ENCODE measurements at places on chromosomes 5 and 9.

DNA sequence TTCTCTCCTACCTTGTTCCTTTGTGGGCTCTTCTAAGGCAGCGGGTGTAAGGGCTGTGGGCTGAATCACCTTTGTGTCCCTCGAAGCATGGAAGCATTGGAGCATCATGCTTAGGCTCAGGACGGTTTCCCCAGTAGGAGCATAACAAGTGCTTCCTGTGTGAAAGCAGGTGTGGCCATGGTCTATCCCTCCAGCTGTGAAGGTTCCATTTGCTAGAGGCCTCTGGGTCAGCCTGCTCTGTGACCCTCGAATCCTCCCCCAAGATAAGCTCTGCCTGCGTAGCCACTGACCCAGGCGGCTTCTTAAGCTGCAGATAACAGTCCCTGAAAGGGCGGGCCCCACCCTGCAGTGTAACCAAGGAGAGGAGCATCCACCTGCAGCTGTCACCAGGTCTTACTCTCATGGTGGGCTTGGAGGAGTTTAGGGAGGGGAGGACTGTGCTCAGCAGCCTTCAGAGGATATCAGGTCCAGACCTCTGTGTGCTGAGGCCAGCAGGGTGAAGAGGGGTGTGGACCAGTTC lies 8.4 kb upstream of the NDST1 start:
- peak; percentile 80 for DNase-seq

- no peak for DNase-seq
These were observed 289.8 kb downstream of the SPOCK1 start for GRCh38 chr5:137209232-137209809.

GRCh38 chr5:122014236-122014935 lies 52.6 kb downstream of the SRFBP1 start:
- DNase-seq: no peak

GRCh38 chr9:18666986-18667772 lies 193.2 kb downstream of the ADAMTSL1 start:
- no peak for DNase-seq

DNA sequence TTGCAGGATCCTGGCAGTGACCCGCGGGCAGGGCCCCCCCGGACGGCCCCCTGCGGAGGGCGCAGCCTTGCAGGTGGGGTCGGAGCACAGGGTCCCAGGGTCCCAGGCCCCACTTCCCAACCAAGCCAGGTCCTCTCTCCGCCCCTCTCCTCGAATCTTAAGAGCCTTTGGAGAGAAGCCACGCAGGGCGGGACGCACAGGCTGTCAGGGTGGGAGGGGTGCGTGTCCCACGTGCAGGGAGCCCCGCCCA lies 18.4 kb upstream of the EGFL7 start:
- peak; percentile 89 for DNase-seq

GRCh38 chr5:34685485-34686165 lies 29.5 kb downstream of the RAI14 start:
- DNase-seq: no peak

GRCh38 chr5:35762368-35762767 lies 94.3 kb upstream of the IL7R start:
- no peak for DNase-seq

DNA sequence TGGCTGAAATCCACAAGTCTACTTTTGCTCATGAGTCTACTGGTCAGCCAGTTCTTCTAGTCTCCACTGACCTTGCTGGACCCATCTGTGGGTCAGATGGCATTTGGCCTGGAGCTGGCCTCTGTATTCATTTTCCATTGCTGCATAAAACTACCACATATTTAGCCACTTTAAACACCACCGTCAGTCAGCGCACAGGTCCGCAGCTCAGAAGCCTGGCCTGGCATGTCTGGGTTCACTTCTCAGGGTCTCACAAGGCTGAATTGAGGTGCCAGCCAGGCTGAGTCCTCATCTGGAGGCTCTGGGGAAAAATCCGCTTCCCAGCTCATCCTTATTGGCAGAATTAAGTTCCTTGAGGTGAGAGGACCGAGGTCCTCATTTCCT lies 54.7 kb downstream of the BARX1 start:
- DNase-seq: no peak

- DNase-seq: no peak
These were observed 104.2 kb upstream of the MVB12B start for GRCh38 chr9:126222363-126222834.

DNA sequence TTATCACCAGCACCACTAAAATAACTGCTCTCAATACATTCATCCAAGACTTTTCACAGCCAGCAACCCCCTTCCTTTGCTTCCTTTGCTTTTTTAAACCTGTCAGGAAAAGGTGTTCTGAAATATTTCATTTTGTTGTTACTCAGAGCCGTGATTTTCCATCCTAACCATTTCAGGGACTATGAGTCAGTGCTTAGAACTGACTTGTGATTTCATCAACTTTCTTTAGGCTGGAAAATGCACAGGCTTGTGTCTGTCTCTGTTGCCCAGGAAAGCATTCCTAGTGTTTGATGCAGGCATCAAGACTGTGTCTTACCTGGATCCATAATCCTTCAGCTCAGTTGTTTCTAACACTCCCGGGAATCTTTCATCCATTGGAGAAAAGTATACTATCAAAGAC lies 805.6 kb downstream of the BRINP1 start:
- no peak for DNase-seq

DNA sequence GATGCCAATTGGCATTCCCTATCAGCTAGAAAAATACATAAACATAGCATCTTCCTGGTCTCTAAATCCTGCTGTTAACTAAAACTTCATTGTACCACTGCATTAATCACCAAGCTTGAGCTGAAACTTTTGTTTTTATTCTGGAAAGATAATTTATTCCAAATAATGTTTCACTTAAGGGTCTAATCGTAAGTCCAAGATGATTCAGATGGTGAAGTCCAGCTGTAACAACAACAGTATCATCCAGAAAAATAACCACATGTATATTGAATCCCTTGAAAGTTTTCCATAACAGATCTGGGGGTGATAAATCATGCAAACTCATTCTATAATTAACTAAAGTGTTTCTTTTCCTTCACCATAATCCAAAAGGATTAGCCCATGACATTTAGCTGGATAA lies 23.9 kb downstream of the RORB start:
- DNase-seq: no peak

- DNase-seq: no peak
These were observed 119.9 kb downstream of the CEMIP2 start for GRCh38 chr9:71648453-71648852.

GRCh38 chr5:153233933-153234332 lies 256.5 kb upstream of the GRIA1 start:
- no peak for DNase-seq

GRCh38 chr5:88660264-88660946 lies 222.6 kb downstream of the MEF2C start:
- peak; percentile 36 for DNase-seq

DNA sequence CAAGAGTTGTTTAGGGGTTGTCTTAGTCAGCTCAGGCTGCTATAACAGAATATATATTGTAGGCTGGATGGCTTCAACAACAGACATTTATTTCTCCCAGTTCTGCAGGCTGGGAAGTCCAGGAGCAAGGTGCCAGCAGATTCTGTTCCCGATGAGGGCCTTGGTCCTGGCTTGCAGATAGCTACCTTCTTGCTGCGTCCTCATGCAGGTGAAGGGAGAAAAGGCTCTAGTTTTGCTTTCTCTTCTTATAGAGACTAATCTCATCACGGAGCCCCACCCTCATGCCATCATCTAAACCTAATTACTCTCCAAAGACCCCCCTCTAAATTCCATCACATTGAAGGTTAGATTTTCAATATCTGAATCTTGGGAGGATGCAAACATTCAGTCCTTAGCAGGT lies 246.0 kb upstream of the ANKRD55 start:
- DNase-seq: no peak

DNA sequence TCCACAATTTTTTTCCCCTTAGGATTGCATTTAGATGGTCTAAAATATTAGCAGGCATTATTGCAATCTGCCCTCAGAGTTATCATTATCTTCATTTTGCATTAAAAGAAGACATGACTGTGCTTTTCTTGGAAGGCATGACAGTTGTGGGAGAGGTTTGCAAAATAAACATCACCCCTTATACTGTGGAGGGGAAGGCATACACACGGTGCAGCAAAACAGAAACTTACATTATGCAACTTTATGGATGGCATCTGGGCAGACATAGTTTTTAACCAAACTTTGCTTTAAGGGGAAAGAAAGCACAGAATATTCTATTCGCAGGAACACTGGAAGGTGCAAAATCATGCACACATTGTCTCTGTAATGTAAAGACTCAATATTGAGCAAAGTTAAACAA lies 505.8 kb upstream of the ADAMTS16 start:
- DNase-seq: no peak

GRCh38 chr5:31823472-31823871 lies 184.5 kb downstream of the PDZD2 start:
- no peak for DNase-seq

GRCh38 chr5:158236511-158237335 lies 377.8 kb upstream of the CLINT1 start:
- DNase-seq: no peak

DNA sequence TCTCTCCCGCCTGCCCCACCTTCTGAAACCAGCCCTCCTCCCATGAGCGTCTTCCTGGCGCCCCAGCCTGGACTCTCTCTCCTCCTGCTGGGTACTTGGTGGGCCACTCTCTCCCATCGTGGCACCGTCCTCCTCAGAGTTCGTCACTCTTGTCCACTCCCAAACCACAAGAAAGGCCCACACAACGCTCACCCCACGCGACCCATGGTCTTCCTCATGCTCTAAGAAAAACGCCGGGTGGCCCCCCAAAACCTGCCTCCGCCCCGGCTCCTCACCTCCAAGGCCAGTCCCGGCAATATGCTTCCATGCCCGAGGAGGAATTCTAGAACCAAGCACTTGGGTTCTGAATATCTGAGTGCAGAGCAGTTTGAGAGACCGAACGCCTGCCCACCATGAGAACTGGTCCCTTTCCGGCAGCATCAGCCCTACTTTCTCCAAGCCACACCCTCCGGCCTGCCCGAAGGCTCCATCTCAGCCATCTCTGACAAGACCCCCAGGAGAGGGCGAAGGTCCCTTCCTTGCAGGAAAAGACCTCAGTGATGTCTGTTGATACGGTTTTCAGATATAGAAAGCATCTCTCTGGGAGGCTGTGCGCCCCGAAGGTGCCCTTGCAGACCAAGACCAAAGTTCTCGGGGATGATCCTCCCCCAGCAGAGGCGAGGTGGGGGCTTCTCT lies 15.0 kb downstream of the SLC6A3 start:
- no peak for DNase-seq

DNA sequence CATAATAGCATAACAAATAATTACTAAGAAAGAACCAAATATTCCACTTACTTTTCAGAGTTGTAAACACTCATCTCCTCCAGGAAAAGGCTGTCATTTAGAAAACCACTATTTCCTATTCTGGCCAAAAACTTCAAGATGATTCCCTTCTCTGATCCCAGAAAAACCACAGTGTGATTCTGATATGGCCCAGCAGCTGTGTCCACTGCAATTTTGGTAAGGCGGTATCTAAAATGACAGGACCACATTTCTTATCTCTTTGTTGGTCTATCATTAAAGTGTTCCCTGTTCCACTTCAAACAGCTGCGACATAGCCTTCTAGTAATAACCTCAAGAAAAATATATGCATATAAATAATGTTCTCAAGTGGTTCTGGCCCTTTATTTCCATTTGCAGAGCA lies 96.1 kb downstream of the SEMA6A start:
- no peak for DNase-seq

- DNase-seq: no peak
These were observed 36.3 kb upstream of the CTXN3 start for GRCh38 chr5:127612441-127613141.

DNA sequence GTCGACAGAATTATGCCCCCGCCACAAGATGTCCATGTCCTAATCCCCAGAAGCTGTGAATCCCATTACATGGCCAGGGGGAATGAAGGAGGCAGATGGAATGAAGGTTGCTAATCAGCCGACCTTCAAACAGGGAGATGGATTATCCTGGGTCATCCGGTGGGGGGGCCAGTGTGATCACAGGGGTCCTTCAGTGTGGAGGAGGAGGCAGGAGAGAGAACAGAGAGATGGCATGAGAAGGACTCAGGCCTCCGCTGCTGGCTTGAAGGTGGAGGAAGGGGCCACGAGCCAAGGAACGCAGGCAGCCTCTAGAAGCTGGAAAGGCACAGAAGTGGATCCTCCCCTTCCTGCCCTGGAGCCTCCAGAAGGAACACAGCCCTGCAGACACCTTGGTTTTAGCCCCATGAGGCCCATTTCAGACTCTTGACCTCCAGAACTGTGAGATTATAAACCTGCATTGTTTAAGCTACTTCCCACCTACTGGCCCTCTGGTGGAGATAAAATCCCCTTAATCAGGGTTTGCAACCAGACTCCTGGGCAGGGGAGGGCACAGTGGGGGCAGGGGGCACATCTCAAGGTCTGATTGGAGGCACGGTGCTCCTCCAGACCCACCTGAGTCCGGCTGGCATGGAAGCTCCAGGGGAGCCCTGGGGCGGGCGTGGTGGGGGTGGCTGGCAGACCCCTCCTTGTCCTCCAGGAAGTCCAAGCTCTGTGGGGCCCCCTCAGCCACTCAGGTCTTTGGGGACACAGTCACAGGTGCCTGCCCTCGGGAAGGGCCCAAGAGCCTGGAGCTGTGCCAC lies 13.8 kb downstream of the PTGES2 start:
- DNase-seq: no peak

DNA sequence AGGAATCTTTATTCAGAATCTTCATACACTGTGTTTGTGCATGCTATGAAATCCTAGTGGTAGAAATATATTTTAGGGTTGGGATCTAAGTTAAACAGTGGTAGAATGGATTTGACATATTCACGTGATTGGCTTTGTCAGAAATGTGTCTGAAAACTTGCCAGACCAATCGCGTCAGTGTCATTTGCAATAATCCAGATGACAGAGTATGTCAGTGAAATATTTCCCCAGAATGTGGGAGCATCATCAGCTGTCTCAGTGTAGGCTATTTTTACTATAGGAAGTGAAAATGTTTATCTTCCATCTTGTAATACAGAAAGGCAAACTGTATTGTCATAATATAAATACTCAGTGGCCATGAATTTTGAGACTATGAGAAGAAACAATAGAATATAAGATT lies 220.6 kb upstream of the EDIL3 start:
- DNase-seq: no peak

DNA sequence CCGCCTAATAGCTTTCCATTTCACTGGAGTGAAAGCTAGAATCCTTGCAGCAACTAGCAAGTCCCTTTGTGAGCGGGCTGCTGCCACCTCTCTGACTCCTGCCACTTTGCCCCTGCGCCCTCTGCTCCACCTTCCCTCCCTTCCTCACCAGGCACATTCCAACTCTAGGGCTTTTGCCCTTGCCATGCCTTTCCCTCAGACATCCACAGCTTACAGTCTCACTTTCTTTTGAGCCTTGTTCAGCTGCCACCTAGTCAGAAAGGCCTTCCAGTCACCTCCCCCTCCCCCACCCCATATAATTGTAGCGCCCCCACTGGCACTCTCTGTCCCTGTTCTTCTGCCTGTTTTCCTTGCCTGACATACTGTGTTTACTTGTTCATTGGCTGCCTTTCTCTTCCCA lies 31.0 kb downstream of the CYSTM1 start:
- DNase-seq: peak; percentile 18

- DNase-seq: no peak
These were observed 159.5 kb upstream of the SHB start for GRCh38 chr9:38228331-38229103.

DNA sequence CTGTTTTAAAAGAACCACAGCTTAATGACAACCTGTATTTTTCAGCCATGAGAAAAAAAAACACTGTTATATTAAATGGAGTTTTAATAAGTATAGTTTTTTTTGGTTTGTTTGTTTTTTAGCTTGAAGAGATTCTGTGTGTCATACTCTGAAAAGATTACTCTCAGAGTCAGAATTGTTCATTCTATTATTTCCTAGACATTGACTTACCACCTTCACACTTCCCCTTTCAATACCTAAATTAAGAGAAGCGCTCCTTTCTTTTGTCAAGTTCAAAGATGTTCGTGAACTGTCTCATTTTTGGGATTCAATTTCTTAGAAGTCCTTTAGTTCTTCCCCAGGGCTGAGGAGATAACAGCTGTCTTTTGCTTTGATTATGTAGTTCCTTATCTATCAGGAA lies 1201.6 kb upstream of the NUDT12 start:
- DNase-seq: no peak
